ENCODE measurements at places on chromosomes 3 and 15. TPM values are rescaled to one million over a fixed set of nuclear protein-coding genes. Genes with fewer than 3 reads are reported as not detected.

GRCh38 chr3:42066516-42067181 is 24.5 kb upstream of the TRAK1 start:
- no peak for DNase-seq

- DNase-seq = no peak
These were observed 57.8 kb upstream of the HRH1 start for GRCh38 chr3:11096266-11097139.

DNA sequence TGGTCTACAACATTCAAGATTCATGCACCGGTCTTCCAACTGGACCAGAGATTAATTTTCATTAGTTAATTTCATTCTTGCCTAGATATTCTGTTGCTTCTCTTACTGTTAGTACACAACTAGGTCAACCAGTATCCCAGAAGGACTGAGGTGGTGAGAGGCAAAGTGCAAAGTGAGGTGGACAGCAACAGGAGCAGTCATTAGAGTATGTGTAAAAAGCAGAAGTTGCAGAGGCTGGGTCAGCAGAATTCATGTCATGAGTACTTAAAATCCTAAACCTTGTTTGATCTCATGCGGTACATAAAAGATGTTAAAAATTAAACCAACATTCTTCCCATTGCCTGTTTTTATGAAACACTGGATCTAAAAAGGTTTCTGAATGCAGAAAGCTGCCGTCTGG is 46.7 kb downstream of the PARP14 start:
- DNase-seq = no peak

DNA sequence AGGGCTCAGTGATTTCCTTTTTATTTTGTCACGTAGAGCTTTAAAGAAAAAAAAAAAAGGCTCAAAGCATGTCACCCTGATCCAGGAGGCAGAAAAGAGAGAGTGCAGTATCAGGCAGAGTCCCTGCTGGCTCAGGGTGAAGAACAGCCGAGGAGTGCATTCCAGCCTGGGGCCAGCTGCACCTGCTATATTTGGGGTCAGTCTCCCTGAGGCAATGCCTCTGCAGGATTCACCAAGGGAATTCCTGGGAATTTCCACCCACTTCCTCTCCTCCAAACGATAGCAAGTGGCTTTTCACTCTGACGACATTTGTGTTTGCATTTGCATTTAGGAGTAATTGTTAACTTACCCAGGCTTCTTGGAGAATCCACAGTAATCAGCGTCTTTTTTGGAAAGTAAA is 202.9 kb upstream of the CTNNB1 start:
- no peak for DNase-seq

- peak; percentile 35 for DNase-seq
These were observed 31.7 kb downstream of the EDC3 start for GRCh38 chr15:74664028-74664616.

GRCh38 chr3:72434296-72434695 is 413.9 kb downstream of the SHQ1 start:
- DNase-seq = no peak

GRCh38 chr3:29557186-29557585 is 276.3 kb downstream of the RBMS3 start:
- no peak for DNase-seq

DNA sequence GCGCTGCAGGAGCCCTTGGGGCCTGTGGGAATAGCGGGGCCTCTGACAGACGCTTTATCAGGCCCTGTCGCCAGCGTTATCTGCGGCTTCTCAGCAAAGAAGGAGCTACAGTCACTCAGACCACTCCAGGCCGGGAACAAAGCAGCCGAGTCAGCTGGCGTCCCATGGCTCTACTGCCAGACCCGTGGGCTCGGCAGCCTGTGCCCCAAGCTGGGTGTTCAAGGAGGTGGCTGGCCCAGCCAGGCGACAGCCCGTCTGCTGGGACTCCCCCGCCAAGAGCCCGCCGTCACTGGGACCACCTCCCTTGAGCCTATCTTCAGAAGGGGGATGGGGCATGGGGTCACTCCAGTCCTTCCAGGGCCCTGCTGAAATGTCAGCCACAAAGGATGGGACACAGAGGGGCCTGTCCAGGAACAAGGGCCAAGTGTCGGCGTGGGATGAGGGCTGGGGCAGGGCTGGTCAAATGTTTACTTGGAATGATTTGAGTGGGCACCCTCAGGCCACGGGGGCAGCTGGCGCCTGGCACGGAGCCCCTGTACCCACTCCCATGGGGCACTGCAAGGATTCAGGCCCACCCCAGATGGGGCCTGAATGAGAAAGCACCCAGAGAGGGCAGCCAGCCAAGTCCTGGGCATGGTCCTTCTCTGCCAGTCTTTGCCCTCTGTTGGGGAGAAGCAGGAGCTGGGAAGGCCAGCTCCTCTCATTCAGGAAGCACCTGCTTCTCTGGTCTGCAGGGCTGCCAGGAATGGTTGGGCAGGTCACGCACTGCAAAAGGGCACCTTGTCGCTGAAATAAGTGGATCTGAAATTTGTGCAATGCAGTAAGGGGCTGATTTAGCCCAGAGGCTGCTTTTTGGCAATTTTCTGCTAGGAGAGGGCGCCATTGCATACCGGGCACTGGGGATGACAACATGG is 148.3 kb downstream of the SMAD6 start:
- DNase-seq = no peak

- DNase-seq = no peak
These were observed 17.7 kb upstream of the AADAC start for GRCh38 chr3:151796105-151796680.

GRCh38 chr15:85403745-85404144 is 23.3 kb downstream of the AKAP13 start:
- DNase-seq = no peak

DNA sequence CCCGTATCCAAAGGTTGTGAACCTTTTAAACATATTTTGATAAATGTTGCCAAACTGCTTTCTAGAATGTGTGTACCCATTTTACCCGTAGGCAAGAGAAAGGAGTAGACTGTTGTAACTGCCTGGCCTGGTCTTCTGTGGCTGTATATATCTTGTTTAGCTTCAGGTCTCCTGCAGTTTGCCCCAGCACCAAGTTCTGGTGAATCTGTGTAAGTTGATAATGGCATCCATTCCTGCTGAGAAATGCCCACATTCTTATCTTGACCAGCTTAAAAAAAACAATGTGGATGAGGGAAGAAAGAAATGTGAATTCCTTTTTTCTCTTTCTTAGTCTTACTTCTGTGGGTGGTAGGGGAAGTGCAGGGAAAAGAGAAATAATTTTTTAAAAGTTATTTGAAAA is 53.3 kb upstream of the TLE3 start:
- DNase-seq = no peak

- DNase-seq = no peak
These were observed 55.1 kb upstream of the ICE2 start for GRCh38 chr15:60534051-60534450.

- DNase-seq = no peak
These were observed 2.5 kb downstream of the IL16 start for GRCh38 chr15:81199031-81199779.

DNA sequence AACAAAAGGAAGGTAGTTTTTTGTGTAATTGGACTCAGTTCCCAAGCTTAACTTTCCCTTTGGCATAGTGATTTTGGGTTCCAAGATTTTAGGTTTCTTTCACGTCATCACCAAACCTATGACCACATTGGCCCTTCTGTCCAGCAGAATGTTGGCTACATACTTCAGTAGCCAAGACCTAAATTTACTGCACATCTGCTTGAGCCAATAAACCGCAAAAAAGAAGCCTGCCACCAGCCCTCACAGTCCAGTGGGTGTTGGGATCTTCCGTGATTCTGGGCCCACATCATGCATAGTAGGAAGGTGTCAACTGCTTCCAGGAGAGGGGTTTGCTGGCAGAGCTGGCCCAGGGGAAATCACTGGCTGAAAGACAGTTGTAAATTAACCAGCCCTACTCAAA is 57.6 kb upstream of the LIPC start:
- no peak for DNase-seq

GRCh38 chr3:61141697-61142096 is 109.6 kb downstream of the FHIT start:
- no peak for DNase-seq

GRCh38 chr3:14947886-14948608 is 664 bp downstream of the NR2C2 start:
- DNase-seq = peak; percentile 97

GRCh38 chr3:13287833-13288232 is 132.3 kb downstream of the NUP210 start:
- no peak for DNase-seq

GRCh38 chr3:129128357-129129155 is 7.0 kb upstream of the RAB43 start:
- DNase-seq = peak; percentile 36

DNA sequence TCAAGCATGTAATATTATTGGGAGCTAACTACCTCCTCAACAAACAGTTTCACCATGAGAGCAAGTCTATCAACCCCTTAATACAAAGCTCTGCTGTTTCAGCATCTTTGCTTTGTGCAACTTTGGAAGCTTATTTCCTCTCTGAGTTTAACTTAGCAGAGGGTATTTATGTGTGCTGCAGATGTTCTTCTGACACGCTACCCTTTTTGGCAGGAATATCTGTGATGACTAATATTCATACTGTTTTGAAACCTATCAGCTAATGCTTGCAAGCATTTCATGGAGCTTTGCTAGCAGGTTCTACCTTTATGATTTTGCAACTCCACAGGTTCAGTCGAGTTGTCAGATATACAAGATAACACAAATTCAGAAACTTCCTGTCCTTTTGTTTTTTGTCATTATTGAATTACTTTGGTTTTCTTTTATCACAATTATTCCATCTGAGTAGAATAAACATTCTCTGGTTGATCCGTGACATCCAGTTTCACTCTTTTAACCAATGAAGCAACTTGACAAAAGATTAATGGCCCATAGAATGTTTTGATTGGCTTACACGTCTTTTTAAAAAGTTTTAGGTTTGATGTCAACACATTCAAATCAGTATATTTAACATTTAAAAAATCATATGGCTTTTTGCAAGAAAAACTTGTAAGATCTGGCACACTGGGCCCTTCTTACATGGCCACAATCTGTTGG is 1.7 kb upstream of the SLC9A9 start:
- DNase-seq = no peak

GRCh38 chr3:59127071-59127470 is 77.2 kb upstream of the CFAP20DC start:
- peak; percentile 8 for DNase-seq

GRCh38 chr15:81068516-81068915 is 65.6 kb upstream of the CFAP161 start:
- DNase-seq = no peak

DNA sequence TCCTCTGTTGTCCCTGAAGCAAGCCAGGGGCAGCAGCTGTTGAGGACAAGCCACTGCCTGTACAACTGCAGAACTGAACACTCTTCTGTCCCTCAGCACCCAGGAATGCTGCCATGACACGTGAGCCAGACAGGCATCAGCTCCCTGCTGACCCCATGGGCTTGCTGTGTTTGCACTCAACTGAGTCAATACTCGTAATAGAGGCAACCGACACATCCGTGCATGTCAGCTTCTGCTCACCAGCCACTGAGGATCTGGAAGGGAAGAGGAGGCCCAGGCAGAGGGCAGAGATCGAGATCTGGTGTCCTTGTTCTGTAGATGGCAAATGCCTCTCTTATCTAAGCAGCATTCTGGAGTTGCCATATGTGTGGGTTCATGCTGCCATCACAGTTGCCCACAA is 54.3 kb upstream of the SEC61A1 start:
- DNase-seq = no peak

DNA sequence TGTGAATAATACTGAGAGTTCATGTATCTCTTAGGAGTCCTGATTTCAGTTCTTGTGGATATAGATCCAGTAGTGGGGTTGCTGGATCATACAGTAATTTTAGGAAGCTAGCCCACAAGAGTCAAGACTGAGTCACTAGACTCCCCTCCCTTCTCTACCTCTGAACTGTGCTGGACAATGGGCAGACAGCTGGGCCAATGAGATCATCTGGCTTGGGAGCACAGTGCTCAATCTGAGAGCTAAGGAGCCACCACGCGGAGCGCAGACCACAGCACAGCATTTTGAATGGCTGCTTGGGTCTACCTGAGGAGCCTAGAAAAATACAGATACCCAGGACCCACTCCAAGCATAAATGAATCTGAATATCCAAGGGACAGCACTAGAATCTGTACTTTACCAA is 32.5 kb downstream of the WNT5A start:
- no peak for DNase-seq

DNA sequence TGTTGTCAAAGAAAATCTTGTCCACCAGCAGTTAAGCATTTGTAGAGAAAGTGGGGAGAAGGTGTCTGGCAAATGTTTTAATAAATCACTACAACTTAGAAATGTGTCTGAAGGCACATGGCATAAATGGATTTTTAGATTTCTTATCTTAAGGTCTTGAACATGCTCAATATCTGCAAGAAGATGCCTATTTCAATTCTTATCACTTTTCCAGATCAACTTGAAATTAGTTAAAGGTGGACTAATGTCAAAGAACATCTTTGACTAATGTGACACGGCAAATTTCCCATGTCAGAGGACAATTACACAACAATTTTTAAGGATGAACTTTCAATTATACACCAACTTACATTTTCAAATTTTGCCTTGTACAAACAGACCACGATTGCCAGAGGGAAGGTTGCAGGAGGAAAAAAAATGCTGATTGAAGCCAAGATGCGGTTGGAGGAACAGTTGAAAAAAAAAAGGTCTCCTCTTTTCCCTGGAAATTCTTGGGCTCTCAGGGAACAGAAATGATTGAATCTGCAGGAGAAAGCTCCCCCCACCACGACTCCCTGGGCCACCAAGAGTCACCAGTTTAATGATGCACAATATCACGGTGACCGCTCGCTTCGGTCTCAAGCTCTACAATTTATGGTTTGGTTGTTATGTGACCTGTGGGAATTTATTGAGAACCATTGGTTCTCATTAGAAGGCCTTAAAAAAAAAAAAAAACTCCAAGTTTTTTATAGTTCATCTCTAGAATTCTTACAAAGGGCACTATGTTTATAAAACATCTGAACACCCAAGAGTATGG is 507.6 kb upstream of the ADAMTS9 start:
- no peak for DNase-seq

- DNase-seq = no peak
These were observed 523.2 kb upstream of the ZNF717 start for GRCh38 chr3:76308541-76308940.

- no peak for DNase-seq
These were observed 19.4 kb downstream of the TGFBR2 start for GRCh38 chr3:30625541-30626438.

Gene HMCES
- 8.2 TPM for total RNA-seq

Gene APH1B
- 6.0 TPM for total RNA-seq

Gene SCG5
- 110 TPM for total RNA-seq

Gene PYGO1
- 2.2 TPM for total RNA-seq

Gene TP63
- not detected for total RNA-seq

Gene CELF6
- total RNA-seq = 1.9 TPM

Gene ADGRG7
- total RNA-seq = not detected

Gene VPS8
- 37.5 TPM for total RNA-seq

Gene PTX3
- 1.5 TPM for total RNA-seq

Gene STRIT1
- total RNA-seq = not detected

Gene STX19
- 3.3 TPM for total RNA-seq

Gene CSPG5
- 0.08 TPM for total RNA-seq

Gene MTHFS
- total RNA-seq = 22.9 TPM

Gene CISH
- 7.9 TPM for total RNA-seq

Gene SLC6A20
- 4.2 TPM for total RNA-seq

Measured in pancreas (tissue), 10 donors.